ENCODE measurements at places on chromosomes 12 and 14. TPM values are rescaled to one million over a fixed set of nuclear protein-coding genes. Genes with fewer than 3 reads are reported as not detected.
A peak's percentile ranks its signal among the peaks of the same experiment; 100 is the strongest.

- peak; percentile 46 for DNase-seq
Measured at GRCh38 chr12:104742551-104743201, 215.4 kb downstream of the SLC41A2 start.

DNA sequence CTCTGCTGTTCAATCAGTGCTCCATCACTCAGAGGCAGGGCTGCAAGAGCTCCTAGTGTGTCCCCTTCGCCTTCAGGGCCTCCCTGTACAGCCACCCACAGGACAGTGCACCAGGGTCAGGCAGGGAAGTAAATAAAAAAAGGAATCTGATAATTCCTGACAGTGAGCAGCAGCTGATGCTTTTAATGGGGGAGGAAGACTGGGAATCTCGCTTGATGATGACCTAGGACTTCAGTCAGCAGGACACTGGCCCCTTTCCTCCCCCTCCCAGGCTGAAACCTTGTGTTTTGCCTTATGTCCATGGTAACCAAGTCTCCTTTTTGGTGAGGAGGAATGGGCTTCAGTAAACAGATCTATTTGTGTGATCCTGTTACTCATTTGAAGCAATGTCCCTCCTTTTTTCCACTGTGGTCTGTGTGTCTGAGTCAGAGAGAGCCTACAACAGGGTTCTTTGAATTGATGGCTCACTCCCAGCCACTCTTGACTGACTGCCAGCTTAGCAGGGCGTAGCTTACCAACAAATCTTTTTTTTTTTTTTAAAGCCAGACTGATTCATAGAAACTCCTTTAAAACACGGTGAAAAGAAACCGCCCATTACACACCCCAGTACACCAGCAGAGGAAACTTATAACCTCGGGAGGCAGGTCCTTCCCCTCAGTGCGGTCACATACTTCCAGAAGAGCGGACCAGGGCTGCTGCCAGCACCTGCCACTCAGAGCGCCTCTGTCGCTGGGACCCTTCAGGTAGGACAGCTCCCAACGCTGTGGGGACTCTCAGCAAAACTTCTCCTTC, at the start of gene EMP1:
Gene EMP1 (plus strand): TSS at position 597 of the 792 bp plus-strand sequence. CDS start 14,785 bp downstream, outside the sequence.
- peak; percentile 99 for DNase-seq

GRCh38 chr12:51817027-51817953, 31.2 kb downstream of the FIGNL2 start:
- DNase-seq = no peak

GRCh38 chr12:118044075-118044474, 16.9 kb downstream of the WSB2 start:
- DNase-seq = no peak

DNA sequence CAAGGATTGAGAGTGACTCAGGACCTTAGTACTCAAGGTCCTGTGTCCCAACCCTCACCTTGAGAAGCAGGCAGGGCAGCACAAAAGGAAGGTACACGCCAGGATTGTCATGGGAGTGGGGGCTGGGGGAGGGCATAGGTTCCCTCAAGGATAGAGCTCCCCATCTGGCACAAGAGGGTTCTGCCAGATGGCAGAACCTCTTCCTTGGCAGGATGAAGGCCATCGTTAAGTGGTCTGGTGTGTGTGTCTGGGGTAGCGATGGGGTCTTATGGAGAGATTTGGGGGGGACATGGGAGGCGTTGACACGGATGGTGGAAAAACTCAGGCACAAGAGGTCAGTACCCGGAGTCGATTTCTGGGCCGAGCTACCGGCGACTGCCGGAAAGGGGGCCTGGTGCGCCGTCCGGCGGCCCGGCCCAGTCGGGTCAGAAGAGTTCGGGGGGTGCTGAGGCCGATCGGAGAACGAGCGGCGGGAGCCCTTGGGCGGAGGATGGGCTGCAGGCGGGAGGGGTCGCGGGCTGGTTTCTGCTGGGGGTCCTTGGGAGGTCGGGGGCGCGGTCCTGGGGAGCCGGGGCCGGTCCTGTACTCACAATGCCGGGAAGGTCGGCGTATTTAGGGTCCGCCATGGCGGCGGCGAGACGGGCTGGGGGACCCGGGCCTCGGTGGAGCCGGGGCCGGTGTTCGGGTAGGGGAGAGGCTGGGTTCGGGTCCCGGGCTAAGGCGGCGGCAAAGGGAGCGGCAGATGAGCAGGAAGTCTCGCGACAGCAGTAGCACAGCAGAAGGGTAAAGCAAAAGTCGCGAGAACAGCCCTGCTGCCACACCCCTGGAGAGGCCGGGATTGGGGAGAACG, at the start of gene DCTN2:
Gene DCTN2 (minus strand): TSS at position 755 of the 850 bp plus-strand sequence. CDS start 129 bp downstream, at position 626.
- DNase-seq = peak; percentile 98

GRCh38 chr14:58107947-58108552, 44.0 kb downstream of the ARMH4 start:
- DNase-seq = peak; percentile 83

GRCh38 chr14:81831128-81831820, 297.6 kb upstream of the SEL1L start:
- DNase-seq = no peak

DNA sequence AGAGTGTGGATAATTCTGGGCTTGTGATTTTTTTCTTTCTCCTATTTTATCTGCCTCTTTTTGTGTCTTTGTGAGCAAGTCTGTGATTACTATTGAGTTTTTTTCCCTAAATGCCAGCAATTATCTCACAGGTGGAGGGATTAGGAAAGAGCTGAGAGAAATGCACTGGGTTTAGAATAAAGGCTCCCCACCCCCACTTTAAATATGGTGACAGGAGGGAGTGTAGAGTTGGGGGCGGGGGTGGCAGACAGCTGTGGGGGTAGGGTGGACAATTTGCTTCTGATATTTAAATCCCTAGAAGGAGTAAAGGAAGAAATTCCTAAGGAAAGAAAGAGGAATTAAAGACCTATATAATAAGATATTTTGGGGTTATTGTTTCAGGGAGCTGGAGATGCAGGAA, 145.9 kb downstream of the NRXN3 start:
- no peak for DNase-seq

GRCh38 chr14:104843006-104843405, 22.1 kb upstream of the CEP170B start:
- DNase-seq = no peak

DNA sequence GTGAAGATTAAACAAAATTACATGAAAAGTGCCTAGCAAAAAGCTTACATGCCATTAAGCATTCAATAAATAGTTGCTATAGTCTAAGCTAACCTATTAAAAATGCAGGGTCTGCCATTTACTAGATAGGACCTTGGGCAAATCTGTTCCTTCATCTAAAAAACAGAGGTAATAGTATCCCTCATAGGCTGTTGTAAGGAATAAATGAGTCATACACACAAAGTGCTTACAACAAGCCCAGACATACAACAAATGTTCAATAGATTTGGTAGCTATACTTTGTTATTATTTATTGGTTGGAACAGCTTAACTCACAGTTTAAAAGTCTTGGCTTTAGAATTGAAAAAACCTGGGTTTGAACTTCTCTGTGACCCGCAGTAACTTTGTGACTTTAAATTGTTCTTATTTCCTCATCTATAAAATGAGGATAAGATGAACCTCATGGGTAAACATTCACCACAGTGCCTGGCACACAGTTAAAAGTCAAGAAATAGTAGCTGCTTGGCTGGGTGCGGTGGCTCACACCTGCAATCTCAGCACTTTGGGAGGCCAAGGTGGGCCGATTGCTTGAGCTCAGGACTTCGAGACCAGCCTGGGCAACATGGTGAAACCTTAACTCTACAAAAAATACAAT, 24.7 kb downstream of the HEATR5A start:
- no peak for DNase-seq

- DNase-seq = no peak
Measured at GRCh38 chr14:22412926-22413411, 176.1 kb downstream of the DAD1 start.

DNA sequence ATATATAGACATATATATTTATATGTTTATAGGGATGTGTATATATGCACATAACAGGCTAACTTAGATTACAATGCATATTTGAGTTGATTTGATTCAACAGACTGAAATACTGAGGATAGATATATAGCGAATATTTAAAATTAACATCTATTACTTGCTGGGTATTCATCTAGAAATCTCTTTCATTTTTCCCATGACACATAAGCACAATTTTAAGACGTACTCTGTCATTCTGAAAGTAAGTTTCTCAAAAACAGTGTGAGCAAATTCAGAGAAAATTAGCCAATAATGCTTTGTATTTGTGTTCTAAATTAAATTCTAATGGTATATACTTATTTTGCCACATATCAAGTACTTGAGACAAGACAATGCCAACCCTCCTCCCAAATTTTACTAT, 907.5 kb upstream of the MDGA2 start:
- DNase-seq = no peak

- no peak for DNase-seq
Measured at GRCh38 chr12:107351109-107351508, 257.8 kb upstream of the CRY1 start.

DNA sequence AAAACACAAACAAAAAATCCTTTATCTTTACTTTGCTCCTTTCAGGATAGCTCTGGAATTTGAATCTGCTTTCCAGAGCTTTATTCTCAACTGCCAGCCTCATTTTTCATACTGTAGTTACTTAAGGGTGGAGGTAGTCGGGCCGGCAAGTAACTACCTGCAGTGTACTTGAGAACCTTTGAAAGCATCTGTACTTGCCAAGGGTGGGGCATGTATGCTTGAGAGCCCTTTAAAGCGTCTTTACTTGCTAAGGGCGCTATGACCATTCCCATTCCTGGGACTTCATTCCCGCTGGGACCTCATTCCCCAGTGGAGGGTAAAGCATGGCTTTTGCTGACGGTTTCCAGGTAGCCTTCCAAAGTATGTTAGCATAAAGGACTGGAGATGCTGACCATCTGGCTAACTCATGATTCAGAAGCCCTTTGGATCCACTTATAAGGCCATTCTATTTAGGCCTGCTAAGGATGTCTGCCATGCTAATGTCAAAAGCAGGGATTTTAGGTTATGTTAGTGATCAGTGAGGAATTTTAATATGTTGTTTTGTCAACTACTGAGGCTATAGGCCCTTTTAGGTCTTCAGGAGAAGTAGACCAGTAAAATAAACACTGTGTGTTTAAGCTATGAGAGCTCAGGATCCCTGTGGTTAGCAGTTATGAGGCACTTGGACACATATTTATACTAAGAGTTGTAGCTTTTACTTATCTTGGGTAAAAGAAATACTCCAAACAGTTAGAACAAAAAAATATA, 74.9 kb downstream of the CRADD start:
- no peak for DNase-seq

GRCh38 chr12:117412465-117413188, 51.2 kb upstream of the NOS1 start:
- DNase-seq = no peak

DNA sequence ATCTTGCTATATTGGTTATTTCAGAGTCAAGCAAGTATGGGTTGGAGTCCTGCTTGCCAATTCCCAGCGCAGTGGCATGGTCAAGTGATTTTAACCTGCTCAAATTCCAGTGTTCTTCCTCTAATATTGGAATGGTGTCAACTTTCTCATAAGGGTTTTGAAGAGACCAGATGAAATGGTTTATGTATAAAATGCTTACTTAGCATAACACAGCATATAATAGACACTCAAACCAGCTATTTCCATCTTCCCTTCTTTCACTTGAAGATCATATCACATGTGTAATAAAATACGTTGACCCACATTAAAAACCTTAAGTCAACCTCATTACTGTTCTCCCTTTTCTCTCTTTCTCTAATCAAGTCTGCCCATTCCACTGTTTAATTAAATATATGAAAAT, 144.0 kb downstream of the NAV3 start:
- DNase-seq = no peak

The RNASE11 gene
- not detected for total RNA-seq

The LHX5 gene
- 0.05 TPM for total RNA-seq

The ARHGEF25 gene
- total RNA-seq = 0.68 TPM

The PDZRN4 gene
- not detected for total RNA-seq

The EFCAB11 gene
- total RNA-seq = 6.2 TPM

The DPPA3 gene
- total RNA-seq = not detected

The ANO4 gene
- 0.85 TPM for total RNA-seq

The GPATCH2L gene
- total RNA-seq = 46.3 TPM

Measured in dermis blood vessel endothelial cell (primary cell).